ENCODE measurements at places on chromosomes 1 and 21.

DNA sequence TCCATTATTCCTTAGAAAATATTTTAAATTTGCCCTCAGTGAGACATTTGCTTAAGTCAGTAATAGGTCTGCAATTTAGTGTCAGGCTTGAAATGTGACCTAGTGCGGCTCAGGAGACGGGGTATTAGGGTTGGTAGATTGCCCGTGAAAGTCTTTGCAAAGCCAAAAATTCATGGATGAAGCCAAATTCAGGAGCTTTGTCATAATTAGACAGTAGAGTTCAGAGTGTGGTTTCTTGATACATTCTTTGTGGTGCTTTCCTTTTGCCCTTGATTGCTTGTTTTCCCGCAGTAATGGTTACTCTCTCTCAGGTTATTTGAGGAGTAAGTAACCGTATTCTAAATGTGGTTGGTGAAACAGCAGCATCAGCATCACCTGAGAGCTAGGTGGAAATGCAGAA, 120.7 kb downstream of the RPS6KC1 start:
- no peak for DNase-seq

GRCh38 chr21:46666941-46667740, 31.7 kb downstream of the PRMT2 start:
- DNase-seq = no peak

DNA sequence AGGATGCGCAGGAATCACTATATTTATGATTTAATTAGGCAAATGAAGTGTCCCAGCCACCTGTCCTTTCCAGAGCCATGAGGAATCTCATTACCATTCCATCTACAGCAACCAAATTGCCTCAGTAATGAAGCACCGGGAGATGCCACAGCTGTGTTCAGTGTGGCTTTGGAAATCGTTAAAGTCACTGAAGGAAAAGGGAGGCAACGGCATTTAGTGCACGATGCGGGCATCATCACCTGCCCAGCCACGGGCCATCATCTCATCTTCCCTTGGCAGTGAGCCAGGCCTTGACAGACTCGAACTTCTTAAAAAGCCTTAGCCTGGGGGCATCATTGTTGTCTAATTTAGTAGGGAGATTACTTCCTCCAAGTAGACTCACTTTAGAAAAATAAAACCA, 67.8 kb downstream of the CNIH3 start:
- no peak for DNase-seq

DNA sequence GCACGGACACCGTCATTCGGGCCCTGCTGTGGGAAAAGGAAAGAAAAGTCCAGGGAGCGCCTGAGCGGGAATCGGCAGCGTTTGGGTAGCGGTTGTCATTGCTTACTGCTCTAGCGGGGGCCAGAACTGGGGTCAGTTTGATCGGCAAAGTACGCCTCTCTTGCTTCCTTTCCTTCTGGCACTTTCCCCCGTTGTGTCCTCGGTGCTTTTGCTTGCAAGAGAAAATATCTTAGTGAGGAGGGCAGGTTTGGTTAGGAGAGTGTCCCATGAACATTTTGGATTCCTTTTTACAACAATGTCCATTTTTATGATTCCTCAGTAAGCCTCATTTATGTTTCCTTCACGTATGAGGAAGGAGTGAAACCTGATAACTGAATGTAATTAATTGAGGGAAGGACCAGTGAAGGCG, 670 bp downstream of the ST3GAL3 start:
- no peak for DNase-seq

DNA sequence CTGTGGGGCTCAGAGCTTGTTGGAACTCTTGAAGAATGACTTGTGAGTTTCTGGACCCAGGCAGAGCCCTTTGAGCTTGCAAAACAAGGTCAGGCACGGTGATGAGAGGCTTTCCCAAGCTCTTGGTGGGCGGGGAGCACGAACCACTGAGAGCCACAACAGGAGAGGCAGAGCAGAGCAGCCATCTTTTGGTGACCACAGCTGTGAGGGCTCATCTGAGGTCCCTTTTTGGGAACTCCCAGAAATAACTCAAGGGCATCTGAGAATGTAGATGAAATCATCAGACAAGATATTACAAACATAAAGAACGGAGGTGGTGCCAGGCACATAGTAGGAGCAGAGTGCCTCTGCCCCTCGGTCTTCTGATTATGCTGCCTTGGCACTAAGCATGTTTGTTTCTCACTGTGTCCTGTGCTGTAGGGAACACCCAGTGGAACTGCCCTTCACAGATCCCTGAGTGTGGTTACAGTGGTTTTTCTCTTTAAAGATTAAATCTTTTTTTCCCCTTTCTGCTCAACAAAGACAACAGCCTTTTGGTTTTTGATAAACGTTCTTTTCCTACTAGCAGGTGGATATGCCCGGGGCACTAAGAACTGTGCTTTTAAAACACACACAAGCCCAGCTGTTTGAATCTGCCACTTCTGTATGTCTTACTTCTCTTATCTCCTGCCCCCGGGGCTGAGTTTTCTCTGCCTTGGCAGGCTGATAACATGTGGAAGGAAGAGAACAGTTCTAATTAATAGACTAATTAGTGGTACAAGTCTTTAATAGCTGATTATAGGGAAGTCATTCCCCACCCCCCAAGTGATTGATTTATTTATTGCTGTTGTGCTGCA, 37.7 kb downstream of the CD34 start:
- DNase-seq = no peak

GRCh38 chr1:54624466-54625464, 1.4 kb upstream of the FAM151A start:
- DNase-seq = no peak

- DNase-seq = no peak
Observed at GRCh38 chr1:19401535-19401889, 83.8 kb downstream of the CAPZB start.

DNA sequence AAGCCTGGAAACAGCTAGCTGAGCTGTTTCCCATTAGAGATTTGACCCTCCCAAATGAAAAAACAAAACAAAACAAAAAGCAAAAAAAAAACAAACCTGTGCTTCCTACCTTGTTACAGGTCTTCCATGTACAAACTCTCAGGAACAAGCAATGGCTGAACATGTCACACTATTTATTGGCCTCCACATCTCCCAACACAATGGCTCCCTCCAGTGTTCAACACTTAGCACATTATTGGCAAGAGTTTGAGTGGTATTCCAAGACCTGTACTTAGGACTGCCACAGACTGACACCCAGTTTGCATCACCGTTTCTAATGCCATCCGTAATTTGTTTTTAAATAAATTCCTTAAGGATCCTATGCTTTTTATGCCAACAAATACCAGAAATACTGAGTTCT, 195.0 kb upstream of the OLFM3 start:
- DNase-seq = no peak

- DNase-seq = no peak
Observed at GRCh38 chr1:207894704-207895103, 16.2 kb downstream of the CD34 start.

DNA sequence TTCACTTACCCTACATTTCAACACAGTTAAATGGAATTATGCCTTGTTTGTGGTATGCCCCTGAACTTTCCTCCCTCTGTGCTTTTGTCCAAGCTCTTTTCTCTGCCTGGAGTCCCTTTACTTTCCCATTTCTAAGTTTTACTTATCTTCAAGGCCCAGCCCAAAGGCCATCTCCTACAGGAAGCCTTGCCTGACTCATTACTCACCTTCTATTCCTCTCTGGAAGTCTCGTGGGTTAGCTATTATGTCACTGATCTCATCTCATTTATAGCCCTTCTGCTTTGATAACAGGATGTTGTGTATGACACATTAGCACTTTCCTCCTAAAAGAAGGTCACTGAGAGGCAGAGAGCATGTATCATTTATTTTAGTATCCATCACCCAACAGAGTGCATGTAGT, 78.8 kb upstream of the CD1D start:
- DNase-seq = no peak

DNA sequence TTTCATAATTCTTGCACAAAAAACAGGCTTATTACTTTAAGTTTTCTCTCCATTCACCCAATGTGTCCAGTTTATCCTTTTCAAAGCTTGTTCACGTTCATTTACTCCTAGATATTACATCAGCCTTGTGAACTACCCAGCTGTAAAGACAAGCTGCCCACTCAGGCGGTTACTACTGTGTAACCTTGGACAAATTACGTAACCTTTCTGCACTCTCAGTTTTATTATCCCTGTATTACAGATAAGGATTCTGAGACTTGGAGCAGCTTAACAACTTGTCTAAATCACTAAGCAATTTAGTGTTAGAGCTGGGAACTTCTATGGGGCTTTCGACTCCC, 20.5 kb upstream of the LPAR3 start:
- DNase-seq = no peak

GRCh38 chr1:59346429-59346828, 49.5 kb downstream of the FGGY start:
- no peak for DNase-seq

DNA sequence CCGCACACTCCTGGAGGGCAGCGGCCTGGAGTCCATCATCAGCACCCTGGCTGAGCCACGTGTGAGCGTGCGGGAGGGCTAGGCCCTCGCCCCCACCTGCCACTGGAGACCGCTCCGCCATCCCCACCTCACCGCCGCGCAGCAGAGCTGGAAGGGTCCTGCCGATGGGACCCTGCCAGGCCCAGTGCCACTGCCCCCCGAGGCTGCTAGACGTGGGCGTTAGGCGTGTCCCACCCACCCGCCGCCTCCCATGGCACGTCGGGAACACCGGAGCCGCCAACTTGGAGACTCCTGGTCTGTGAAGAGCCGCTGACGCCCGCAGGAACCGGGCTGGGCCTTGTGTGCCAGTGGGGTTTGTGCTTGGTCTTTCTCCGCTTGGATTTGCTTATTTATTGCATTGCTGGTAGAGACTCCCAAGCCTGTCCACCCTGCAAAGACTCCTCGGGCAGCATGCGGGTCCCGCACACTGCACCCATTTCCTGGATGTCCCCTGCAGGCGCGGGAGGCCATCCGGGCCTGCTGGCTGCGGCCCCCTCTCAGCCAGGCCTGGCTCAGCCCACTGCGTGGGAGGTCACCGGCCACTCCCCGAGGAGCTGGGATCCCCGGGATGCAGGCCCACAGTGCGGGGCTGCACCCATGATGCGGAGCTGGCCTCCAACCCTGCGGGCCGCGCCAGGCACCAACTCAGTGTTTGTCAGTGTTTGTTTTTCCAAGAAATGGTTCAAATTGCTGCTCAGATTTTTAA, 6.0 kb downstream of the LY9 start:
- DNase-seq = no peak

DNA sequence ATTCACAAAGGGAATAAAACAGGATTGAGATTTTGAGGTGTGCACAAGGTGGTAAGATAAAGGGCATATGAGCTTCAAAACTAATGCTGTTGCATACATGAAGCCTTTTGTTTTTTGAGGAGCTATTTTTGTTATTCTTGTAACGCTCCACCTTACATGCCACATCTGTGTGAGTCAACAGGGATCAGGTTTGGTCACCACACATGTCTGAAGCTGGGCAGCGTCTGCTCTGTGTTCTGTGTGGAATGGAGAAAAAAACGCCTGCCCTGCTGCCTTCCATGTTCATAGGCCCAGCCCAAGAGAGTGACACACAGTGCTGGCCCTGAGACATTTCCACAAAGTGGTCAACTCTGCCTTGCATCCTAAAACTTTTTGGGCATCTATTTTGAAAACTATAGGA, 67.7 kb downstream of the MPZL1 start:
- no peak for DNase-seq

GRCh38 chr1:53130598-53130877, 11.9 kb downstream of the SLC1A7 start:
- no peak for DNase-seq

- DNase-seq = no peak
Observed at GRCh38 chr1:26197301-26197700, 6.9 kb downstream of the CATSPER4 start.

DNA sequence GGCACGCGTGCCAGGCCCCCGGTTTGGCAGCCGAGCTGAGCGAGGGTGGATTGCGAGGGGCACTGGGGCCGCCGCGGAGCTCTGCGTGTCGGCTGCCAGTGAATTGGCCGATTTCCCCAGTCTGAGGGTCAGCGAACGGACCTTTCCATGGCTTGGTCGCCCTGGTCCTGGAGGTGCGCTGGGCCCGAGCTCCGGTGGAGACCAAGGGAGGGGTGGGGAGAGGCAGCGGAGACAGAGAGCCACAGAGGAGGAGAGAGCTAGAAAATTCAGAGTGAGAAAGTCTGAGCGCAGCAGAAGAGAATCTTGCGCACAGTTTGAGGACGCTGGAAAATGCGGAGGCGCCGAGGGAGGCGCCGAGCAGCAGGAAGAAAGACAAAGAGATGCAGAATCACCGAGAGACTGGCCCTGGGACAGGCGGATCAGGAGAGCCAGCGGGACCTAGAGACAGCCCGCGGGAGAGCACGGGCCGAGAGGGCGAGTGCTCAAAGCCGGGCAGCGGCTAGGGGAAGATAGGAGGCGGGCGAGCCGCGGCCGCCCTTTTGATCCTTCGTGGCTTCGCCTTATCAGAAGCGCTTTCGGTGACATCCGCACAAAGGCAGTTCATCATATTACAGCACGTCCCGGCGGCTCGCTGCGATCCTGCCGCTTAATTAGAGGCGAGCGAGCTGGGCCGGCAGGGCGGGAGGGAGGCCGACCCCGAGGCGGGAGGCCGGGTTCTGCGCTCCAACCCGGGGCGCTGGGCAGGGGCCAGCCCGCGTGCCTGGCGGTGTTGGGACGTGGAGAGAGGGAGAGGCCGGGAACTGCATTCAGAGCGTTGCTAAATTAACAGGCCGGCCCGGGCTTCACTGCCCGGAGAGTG, 12.7 kb downstream of the PAX7 start:
- DNase-seq = no peak

DNA sequence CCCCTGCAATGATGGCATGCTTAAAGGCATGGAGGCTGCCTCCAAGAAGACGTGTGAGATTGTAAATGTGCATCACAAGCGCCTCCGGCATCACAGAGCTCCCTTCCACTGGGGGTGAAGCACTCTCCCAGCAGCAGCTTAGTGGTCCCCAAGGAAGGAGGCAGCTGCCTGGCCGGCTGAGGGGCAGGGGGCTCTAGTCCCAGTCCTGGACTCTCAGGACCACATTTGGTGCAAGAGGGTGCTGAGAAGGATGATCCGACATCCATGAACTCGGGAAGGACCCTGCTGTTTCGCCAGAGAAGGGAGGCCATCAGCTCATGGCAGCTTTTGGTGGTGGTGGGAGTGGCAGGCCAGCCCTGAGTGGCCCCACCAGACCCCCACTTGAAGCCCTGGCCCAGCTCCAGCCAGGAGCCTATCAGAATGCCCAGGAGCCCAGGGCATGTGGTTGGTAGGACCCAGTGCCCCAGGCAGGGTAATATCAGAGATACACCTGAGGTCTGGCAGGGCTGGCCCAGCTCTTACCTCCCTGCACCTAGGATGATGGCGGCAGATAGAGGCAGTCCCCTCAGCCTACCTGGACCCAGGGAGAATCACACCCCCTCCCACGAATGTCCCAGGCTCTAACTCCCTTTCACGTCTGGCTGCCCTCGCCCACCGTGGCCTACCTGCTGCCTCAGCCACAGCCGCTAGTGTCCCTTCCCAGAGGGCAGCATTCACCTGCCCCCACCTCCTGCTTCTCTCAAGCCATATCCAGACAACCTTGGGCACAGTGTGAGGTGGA, 2.4 kb upstream of the WNT9A start:
- DNase-seq = no peak

All from activated CD8-positive, alpha-beta memory T cell treated with anti-CD3 and anti-CD28 coated beads for 4 hours (primary cell).